Small intestine (tissue), 16 donors: ENCODE measurements at places on chromosomes 12 and 14. TPM values are rescaled to one million over a fixed set of nuclear protein-coding genes. Genes with fewer than 3 reads are reported as not detected.

The BICDL1 gene
- 5.7 TPM for polyA plus RNA-seq

The IL26 gene
- polyA plus RNA-seq = 0.12 TPM

The PTPRB gene
- 1.9 TPM for polyA plus RNA-seq

The MSI1 gene
- 10.8 TPM for polyA plus RNA-seq

The PMCH gene
- 0.18 TPM for polyA plus RNA-seq

The TGFB3 gene
- 7.5 TPM for polyA plus RNA-seq

The KRT83 gene
- not detected for polyA plus RNA-seq
